ENCODE measurements at places on chromosomes 12 and 14. TPM values are rescaled to one million over a fixed set of nuclear protein-coding genes. Genes with fewer than 3 reads are reported as not detected.

Gene DTX3
- 16.8 TPM for total RNA-seq

Gene LYZ
- total RNA-seq = not detected

DNA sequence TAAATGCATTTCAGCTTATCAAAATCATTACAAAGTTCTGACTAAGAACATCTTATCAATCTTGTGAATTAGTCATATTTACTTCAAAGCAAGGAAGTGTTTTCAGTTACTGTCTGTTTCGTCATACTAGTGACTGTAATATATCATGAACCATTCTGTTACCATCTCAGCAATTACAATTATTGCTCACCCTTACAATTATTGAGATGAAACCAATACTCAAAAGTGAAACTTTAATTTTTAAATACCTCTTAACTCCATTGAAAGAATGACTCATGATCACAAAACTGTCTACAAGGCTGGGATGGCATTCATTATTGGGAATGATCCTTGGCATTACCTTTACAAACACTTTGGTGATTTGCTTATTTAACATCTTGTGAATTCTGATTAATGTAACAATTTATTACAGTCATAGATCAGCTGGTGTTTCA is 90.3 kb downstream of the RPS6KA5 start:
- peak overlapping the region; percentile 71 for H3K4me3 ChIP-seq
- DNase-seq = no peak
- H3K4me1 ChIP-seq = peaks cover 50% of the 10 kb centered on the region
- H3K36me3 ChIP-seq = peaks cover 41% of the 10 kb centered on the region
- H3K27me3 ChIP-seq = no peaks in the 10 kb centered on the region

GRCh38 chr14:36455241-36455627 is 64.8 kb downstream of the NKX2-1 start:
- peaks cover 3% of the 10 kb centered on the region for H3K27me3 ChIP-seq
- no peak for DNase-seq

DNA sequence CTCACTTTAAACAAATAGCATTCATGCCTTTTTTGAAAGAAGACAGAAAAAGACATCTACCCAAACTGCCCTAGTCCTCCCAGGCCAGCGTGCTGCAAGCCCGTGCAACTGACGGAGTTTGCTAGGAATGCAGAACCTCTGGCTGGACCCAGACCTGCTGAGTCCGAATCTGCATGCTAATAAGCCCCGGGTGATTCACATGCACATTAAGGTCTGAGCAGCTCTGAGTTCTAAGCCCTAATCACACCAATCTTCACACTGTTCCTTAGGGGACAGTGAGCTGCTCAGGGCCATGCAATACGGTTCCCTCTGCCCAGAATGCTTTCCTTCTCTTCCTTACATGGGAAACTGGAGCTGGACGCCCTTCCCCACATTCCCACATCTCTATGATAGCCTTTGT is 25.2 kb downstream of the HAL start:
- DNase-seq = no peak
- H3K36me3 ChIP-seq = no peaks in the 10 kb centered on the region
- no peak overlapping the region for H3K27ac ChIP-seq
- no peak overlapping the region for H3K4me3 ChIP-seq
- H3K27me3 ChIP-seq = no peaks in the 10 kb centered on the region

DNA sequence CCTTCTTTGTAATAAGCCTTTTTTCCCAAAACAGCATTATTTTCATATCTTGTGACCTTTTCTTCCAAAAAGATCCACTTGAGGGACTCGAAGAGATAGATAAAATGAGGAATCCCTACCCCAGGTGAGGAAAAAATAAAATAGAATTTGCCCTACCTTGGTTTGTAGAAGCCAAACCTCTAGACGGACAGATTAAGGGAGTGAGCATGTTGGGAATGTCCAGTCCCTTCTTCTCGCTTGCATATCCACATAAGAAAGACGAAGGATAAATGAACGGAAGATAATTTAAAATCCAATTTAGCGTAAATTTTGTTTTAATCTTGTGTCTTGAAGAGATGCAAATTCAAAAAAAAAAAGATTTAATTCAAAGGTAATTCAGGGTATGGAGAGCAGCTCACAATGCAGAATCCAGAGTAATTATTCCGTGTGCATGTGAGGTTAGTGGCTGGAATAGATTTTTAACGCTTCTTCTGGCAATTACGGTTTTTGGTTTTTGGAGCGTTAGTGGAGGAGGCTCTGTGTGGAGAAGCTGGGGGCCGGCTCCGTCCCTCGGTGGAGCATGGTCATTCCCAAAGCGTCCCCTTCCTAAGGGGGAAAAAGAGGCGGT is 1.5 kb downstream of the GRIN2B start:
- peaks cover 3% of the 10 kb centered on the region for H3K36me3 ChIP-seq
- no peak overlapping the region for H3K27ac ChIP-seq
- H3K27me3 ChIP-seq = peaks cover 40% of the 10 kb centered on the region
- H3K4me3 ChIP-seq = no peak overlapping the region

- H3K4me1 ChIP-seq = no peaks in the 10 kb centered on the region
- H3K27ac ChIP-seq = no peak overlapping the region
- H3K36me3 ChIP-seq = no peaks in the 10 kb centered on the region
- no peak overlapping the region for H3K4me3 ChIP-seq
Observed at GRCh38 chr12:97561619-97562290, 99.2 kb downstream of the RMST start.

DNA sequence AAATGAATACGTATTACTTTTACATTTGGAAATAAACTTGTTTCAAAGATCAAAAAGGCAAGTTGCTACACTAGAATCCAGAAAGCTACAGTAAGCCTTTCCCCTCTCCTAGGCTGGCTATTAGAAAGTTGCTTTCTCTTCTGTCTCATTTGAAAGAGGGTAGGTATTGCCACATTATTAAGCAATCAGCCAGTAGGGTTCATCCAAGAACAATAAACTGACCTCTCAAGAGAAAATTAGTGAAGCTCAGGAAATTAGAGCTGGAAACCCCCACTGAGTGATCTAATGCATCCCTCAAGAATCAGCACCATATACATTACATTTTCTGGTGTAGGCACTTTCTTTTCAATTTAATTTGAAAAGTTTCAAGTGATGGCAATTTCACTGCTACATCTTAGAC is 4.5 kb upstream of the TMEM233 start:
- no peaks in the 10 kb centered on the region for H3K4me1 ChIP-seq
- peaks cover 38% of the 10 kb centered on the region for H3K27me3 ChIP-seq
- no peaks in the 10 kb centered on the region for H3K36me3 ChIP-seq
- H3K4me3 ChIP-seq = no peak overlapping the region
- DNase-seq = no peak
- H3K27ac ChIP-seq = no peak overlapping the region
